Memory B cell (primary cell): ENCODE measurements at places on chromosomes 5 and 9.

- DNase-seq = no peak
- H3K36me3 ChIP-seq = no peaks in the 10 kb centered on the region
- H3K4me3 ChIP-seq = no peak overlapping the region
- no peaks in the 10 kb centered on the region for H3K4me1 ChIP-seq
- H3K27me3 ChIP-seq = peaks cover 4% of the 10 kb centered on the region
These were observed 26.0 kb downstream of the ACTBL2 start for GRCh38 chr5:57456531-57457135.

GRCh38 chr5:87909382-87909781 lies 359.3 kb downstream of the TMEM161B start:
- DNase-seq = no peak
- H3K27me3 ChIP-seq = no peaks in the 10 kb centered on the region
- H3K36me3 ChIP-seq = no peaks in the 10 kb centered on the region
- no peaks in the 10 kb centered on the region for H3K4me1 ChIP-seq
- no peak overlapping the region for H3K27ac ChIP-seq
- H3K4me3 ChIP-seq = no peak overlapping the region

DNA sequence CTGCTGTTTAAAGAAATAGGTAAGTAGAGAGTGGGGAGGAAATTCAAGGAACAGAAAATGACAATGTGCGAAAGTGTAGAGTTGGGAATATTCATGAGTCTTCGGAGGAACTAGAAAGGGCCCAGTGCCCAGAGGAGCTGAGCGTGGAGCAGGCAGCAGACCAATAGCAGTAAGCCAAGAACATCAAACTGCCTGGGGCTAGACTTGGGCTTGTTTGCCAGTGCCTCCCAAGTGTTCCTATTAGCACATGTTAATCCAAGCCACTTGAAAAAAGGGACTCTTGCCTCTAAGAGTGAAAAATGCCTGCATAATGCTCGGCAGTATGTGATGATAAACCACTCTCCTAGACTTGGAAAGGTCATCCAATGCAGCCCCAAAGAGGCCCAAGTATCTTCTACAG lies 1.2 kb upstream of the TAL2 start:
- H3K4me3 ChIP-seq = no peak overlapping the region
- H3K36me3 ChIP-seq = no peaks in the 10 kb centered on the region
- DNase-seq = no peak
- peak overlapping the region; percentile 75 for H3K27ac ChIP-seq
- peaks cover 5% of the 10 kb centered on the region for H3K27me3 ChIP-seq

DNA sequence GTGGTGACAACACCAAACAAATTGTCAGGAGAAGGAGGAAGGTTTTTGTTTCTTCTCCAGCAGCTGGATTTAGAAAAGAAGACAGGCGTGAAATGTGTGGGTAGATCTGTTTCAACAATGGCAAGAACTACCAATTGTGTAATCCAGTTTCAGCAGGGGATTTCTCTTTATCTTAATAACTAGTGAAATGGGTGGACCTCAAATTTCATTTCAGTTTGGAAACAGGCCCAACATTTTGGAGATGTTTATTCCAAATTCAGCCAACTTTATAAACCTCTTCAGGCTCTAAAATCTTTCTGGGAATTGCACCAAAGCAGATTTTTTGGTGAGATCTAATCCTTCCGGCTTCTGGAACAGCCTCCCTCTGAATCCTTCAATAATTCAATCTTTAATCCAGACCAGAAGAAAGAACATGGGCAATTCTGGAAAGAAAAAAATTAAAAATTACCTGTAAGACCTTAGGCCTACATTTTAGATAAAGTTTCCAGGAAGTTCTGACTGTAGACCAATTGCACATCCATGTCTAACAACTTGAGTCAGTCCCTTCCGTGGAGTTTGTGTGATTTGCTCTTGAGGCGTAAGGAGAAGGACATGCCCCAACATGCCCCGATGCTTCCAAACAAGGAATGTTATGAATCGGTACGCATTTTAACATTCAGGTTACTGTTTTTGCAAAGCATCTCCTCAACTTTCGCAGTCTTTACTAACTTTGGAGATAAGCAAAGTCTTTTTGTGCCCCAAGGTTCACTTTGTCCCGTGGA lies 423.6 kb downstream of the IRX1 start:
- no peaks in the 10 kb centered on the region for H3K27me3 ChIP-seq
- H3K36me3 ChIP-seq = no peaks in the 10 kb centered on the region
- H3K4me1 ChIP-seq = no peaks in the 10 kb centered on the region
- no peak overlapping the region for H3K4me3 ChIP-seq
- no peak overlapping the region for H3K27ac ChIP-seq
- no peak for DNase-seq

DNA sequence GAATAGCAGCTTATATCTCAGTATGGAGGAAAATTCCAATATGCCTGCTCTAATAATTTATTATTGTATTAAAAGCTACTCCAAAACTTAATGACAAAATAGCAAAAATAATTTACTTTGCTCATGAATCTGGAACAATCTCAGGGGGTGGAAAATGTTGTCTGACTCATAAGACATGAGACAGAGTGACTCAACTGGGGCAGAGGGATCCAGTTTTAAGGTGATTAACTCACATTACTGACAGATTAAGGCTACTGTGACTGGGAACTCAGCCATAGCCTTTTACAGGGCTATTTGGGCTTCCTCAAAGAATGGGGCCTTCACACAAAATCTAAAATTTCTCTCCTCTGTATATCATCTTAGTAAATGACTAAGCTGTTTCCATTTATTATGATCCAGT lies 1172.9 kb downstream of the CDH12 start:
- no peak overlapping the region for H3K27ac ChIP-seq
- DNase-seq = no peak
- H3K27me3 ChIP-seq = no peaks in the 10 kb centered on the region
- no peak overlapping the region for H3K4me3 ChIP-seq
- no peaks in the 10 kb centered on the region for H3K4me1 ChIP-seq

DNA sequence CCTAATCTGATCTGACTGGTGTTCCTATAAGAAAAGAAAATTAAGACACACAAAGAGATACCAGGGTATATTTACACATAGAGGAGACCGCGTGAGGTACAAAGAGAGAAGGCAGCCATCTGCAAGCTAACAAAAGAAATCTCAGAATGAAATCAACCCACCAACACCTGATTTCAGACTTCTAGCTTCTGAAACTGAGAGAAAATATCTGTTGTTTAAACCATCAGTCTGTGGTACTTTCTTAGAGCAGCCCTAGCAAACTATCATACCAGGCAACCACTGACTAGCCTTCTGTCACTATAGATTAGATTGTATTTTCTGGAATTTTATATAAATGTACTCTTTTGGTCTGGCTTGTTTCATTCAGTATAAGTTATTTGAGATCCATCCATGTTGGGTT lies 779.3 kb upstream of the ACO1 start:
- H3K36me3 ChIP-seq = no peaks in the 10 kb centered on the region
- H3K27ac ChIP-seq = no peak overlapping the region
- DNase-seq = no peak
